Fibroblast of skin of scalp (primary cell): ENCODE measurements at places on chromosomes 3 and 15.

GRCh38 chr3:147513785-147514184, 104.6 kb downstream of the ZIC1 start:
- DNase-seq, result no peak

GRCh38 chr15:36407647-36408046, 171.8 kb upstream of the CDIN1 start:
- DNase-seq, result peak; percentile 85

DNA sequence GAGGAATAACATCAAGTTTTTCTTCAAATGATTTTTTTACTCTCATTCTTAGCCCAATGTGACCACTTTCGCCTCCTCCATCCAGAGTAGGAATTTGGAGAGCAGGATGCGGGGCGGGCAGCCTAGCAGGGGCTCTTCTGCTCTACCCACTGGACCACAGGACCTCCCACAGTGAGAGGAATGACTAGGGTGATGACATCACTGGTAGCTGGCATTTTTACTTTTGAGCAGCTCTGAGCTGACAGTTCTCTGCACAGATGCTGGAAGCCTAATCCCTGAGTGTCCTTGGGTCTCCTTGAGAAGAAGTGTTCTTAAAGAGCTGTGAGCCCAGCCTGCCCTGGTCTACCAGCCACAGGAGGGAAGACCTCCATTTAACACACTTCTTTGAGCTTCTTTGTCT, 1.4 kb upstream of the HCN4 start:
- peak; percentile 40 for DNase-seq

GRCh38 chr15:70151003-70151402, 53.3 kb upstream of the TLE3 start:
- DNase-seq, result no peak

DNA sequence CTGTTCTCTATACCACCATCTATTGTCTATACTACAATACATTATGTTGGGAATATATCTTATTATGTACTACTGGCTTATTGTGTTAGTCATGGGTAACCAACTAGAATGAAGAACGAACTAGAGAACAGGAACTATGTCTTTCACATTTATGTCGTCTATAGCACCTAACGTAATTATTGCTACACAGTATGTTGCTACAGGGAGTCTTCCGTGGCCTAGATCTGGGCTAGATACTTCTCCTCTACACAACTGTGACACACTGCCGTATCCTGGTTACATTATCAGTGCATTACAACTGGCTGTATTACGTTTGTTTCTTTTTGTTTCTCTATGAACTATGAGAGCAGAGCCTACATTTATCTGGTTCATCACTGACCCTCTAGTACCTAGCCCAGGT, 34.0 kb downstream of the SCG5 start:
- DNase-seq, result no peak

- DNase-seq, result peak; percentile 29
Observed at GRCh38 chr3:159938714-159939113, 49.9 kb upstream of the IL12A start.

DNA sequence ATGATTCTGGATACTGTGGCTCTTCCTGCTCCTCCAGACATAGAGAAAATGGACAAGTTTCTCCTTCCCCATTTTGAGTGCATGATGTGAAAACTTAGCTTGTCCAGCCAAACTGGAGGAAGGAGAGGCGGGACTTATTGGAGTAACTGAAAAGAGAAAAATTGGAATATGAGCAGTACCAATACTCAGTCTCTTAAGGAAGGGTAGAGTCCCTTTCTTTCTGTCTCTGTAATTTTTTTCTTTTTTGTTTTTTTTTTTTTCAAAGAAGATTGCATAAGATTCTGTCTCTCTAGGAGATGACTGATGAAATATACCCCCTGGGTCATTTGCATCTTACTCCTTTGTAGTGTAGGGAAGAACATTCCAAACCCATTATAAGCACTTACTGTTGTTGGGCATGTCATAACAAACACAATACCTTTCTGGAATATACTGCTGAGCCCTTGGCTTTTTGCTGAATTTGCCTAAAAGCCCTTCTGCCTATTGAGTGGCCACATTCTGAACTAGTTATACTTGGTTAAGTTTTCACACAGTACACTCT, 498.1 kb upstream of the TPRG1 start:
- DNase-seq, result peak; percentile 88

GRCh38 chr3:45628746-45629145, 34.2 kb downstream of the LIMD1 start:
- no peak for DNase-seq

GRCh38 chr3:151305060-151305774, 11.4 kb downstream of the GPR87 start:
- DNase-seq, result peak; percentile 98

GRCh38 chr15:101642361-101642760, 9.8 kb downstream of the TM2D3 start:
- no peak for DNase-seq

DNA sequence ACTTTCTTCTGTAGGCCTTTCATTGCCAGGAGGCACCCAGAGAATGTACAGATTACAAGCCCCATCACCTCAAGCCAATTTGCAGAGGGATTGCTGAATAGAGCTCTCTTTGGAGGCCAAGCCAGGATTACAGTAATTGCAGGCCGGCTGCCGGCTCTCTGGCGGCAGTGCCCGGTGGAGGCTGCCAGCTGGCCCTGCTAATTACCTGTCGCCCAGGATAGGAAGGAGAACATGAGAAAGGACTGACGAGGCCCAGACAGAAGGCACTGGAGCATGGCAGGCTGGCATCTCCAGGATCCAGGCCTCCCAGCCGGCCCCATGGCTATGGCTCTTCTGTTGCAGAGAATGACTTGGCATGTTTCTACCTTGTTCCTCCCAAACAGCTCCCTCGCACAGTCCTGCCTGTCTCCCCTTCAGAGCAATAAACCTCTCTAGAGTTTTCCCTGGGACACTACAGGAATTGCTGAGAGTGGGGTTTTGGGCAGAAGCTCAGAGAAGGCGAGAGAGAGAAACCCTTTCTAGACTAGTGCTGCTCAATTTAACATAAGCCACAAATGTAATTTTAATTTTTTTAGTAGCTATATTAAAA, 273.6 kb upstream of the PROK2 start:
- no peak for DNase-seq
